ENCODE measurements at places on chromosomes 4 and X.
A peak's percentile ranks its signal among the peaks of the same experiment; 100 is the strongest.

DNA sequence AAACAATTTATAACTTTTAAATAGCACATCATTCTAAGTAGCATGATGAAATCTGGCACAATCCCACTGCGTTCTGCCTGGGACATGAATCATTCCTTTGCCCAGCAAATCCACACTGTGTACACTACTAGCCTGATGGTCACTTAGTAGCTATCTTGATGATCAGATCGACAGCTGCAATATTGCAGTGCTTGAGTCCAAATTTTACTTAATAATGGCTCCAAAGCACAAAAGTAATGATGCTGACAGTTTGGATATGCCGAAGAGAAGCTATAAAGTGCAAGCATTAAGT lies 86.6 kb upstream of the NPNT start:
- no peak for DNase-seq

GRCh38 chrX:148600131-148600530 lies 99.7 kb downstream of the AFF2 start:
- DNase-seq: no peak

GRCh38 chr4:89312066-89312465 lies 4.5 kb upstream of the GPRIN3 start:
- no peak for DNase-seq

- DNase-seq: peak; percentile 47
Measured at GRCh38 chrX:155747520-155747919, 133.6 kb upstream of the VAMP7 start.

- no peak for DNase-seq
Measured at GRCh38 chr4:108359986-108360681, 191.4 kb upstream of the LEF1 start.

GRCh38 chrX:94576367-94577004 lies 902.5 kb downstream of the FAM133A start:
- peak; percentile 1 for DNase-seq

- peak; percentile 1 for DNase-seq
Measured at GRCh38 chrX:118761939-118762707, 34.7 kb downstream of the IL13RA1 start.

GRCh38 chrX:134764202-134764785 lies 106.0 kb upstream of the PLAC1 start:
- peak; percentile 83 for DNase-seq

- no peak for DNase-seq
Measured at GRCh38 chrX:15617111-15617510, 16.4 kb upstream of the ACE2 start.

DNA sequence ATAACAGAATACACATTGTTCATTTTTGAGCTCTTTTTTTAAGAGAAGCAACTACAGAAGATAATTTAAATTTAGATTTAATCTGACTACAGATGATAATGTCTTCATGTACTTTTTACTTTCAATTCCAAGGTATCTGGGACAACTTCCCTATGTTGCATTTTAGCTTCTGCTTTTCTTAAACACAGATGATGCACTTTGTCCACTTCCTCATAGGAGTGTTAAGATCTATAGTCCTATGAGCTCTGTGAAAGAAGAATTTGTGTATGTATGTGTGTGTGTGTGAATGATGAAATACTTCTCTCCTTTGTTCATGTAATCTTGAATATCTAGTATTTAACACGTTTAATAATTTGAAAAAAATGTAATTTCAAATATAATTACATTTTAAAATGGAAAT lies 5.3 kb upstream of the FHIP1A start:
- DNase-seq: no peak

- DNase-seq: no peak
Measured at GRCh38 chr4:2295900-2296442, 34.1 kb upstream of the MXD4 start.

DNA sequence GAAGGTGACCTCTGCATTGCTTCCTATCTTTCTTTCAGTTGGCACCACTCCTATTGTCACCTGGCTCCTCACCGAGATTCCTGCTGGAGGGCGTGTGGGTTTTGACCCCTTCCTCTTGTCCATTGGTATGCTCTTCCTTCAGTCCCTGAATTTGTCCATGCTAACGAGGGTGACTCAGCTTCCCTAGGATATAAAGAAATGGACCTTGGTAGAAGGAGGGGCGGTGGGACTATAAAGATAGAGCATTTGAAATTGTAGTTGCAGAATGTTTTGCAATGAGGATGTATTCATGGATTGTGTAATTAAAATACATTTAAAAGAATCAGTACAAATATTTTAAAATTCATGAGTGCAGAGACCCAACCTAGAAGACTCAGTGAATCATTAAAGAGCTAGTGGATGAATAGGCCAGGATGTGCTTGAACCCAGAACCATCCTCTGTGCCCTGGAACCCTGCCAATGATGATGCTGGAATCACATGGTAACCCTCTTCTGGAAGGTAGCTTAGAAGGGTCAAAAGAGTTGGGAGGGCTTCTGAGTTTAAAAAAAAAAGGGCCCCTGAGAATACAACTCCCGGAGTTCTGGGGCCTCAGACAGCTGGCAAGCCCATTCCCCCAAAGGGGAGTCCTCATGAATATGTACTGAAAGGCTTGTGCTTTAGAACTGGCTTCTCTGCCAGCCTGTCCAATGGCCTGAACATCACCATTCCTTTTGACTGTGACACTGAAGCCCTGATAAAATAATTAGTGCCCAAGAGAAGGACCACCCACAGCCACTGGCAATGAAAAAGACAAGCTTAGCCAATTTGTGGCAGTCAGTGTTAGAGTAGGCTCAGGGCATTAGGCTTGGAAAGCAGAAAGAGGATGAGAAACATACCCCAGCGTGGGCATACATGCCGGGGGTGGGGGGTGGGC lies 8.0 kb downstream of the XPNPEP2 start:
- no peak for DNase-seq

- no peak for DNase-seq
Measured at GRCh38 chrX:11464836-11465463, 171.7 kb downstream of the AMELX start.

DNA sequence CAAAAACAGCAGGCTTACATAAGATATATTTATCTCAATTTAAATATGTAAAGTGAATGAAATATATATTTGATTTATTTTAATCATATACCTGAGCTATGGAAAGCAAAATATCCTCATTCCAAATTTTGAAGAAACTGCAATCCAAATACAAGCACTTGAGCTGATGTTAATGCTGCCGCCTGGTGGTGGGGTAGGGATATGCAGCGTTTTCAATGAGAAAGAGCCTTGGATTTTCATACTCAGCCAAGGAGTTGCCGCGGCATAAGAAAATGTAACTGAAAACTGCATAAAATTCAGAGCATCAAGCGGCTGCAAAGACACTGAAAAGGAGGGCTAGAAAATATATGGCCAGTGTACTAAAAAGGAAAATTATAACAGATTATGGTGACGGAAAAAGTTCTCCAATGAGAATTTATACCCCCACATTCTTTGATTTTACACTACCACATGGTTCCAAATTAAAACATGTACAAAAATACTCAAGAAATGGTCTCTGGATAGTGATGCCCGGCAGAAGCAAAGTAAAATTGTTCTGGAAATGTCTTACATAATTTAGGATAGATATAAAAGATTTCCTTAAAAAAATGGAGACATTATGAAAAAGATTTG lies 660.3 kb upstream of the PITX2 start:
- peak; percentile 55 for DNase-seq

- DNase-seq: no peak
Measured at GRCh38 chrX:52280812-52281211, 88.0 kb upstream of the XAGE2 start.

DNA sequence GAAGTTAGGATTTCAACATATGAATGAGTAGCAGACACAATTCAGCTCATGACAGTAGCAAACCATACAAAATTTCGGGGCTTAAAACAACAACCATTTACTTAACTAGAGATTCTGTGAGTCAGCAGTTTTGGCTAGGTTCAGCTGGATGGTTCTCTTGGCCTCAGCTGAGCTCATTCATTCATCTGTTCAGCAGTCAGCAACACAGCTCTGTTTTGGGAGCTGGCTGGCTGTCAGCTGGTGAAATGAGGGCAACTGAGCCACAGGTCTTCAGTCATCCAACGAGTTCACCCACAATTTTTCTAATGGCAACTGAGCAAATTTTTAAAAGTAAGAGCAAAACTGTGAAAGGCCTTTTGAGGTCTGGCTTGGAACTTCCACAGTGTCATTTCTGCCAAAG lies 2005.1 kb upstream of the AGA start:
- DNase-seq: no peak

DNA sequence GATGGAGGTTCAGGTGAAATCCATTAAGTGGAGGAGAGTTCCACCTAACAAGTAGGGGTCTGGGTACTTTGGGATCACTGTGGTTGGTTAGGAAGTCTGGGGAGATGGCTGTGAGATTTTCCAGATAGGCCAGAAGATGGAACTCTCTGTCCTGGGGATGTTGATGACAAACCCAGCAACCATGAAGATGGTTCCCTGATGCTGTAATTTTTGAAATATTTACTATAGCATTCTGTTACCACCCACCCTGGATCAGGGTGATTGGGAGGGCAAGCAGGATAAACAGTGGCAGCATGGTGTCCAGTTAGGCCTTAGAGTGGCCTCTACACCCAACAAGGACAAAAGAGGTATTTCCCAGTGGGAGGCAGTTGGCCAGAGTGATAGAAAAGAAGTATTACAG lies 15.9 kb upstream of the NELFA start:
- DNase-seq: no peak

- no peak for DNase-seq
Measured at GRCh38 chr4:184810720-184811119, 15.0 kb downstream of the ACSL1 start.

Data from NCI-H69 (cell line).